ENCODE measurements at places on chromosomes 1 and 21. TPM values are rescaled to one million over a fixed set of nuclear protein-coding genes. Genes with fewer than 3 reads are reported as not detected.

- no peaks in the 10 kb centered on the region for H3K27me3 ChIP-seq
- no peak for DNase-seq
- H3K4me1 ChIP-seq: no peaks in the 10 kb centered on the region
- no peak overlapping the region for H3K4me3 ChIP-seq
- H3K36me3 ChIP-seq: peaks cover 7% of the 10 kb centered on the region
Measured at GRCh38 chr1:97392701-97393100, 528.1 kb downstream of the DPYD start.

- H3K27me3 ChIP-seq: peaks cover 30% of the 10 kb centered on the region
- no peak overlapping the region for H3K27ac ChIP-seq
- DNase-seq: no peak
- H3K36me3 ChIP-seq: peaks cover 13% of the 10 kb centered on the region
Measured at GRCh38 chr1:84476225-84476624, 2.8 kb upstream of the RPF1 start.

The CHIA gene
- total RNA-seq: not detected

DNA sequence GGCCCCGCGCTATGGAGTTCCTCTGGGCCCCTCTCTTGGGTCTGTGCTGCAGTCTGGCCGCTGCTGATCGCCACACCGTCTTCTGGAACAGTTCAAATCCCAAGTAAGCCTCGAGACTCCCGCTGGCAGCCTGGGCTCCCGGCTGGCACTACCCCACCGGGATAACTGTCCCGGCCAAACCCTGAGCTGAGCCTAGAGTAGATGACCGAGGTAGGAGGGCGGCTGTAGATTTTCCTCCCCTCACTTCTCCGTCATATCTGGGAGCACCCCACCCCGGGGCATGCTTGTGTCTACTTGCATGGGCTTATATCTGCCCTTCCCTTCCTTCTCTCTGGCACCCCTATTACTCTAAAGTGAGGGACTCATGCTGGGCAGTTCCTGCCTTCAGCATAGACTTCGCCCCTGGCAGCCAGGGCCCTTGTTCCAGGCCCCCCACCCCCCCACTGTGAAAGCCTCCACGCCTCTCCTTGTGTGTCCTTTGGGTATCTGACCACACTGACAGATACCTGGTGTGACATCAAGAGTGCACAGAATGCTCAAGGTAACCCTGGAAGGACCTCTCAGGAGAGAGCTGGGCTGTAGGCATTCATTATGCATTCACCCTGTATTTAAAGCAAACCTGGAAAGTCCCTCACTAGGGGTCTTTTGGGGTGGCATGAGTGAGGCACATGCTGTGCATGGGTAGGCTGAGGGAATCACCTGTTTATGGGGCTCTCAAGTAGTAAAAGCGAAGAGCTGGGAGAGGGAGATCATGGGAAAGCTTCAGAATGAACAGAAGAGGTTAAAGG lies 485 bp downstream of the EFNA1 start:
- DNase-seq: no peak
- H3K4me3 ChIP-seq: peak overlapping the region; percentile 60
- H3K4me1 ChIP-seq: peaks cover 40% of the 10 kb centered on the region
- H3K36me3 ChIP-seq: no peaks in the 10 kb centered on the region

- H3K27ac ChIP-seq: peak within 1 kb of the TSS; percentile 68
- peaks cover 4% of the 10 kb centered on the region for H3K4me1 ChIP-seq
- peak; percentile 72 for DNase-seq
- peak within 1 kb of the TSS; percentile 75 for H3K4me3 ChIP-seq
- no peaks in the 10 kb centered on the region for H3K36me3 ChIP-seq
Measured at GRCh38 chr1:220690140-220691052, at the start of gene C1orf115. TSS of gene C1orf115 (plus strand) at chr1:220690363. CDS start at chr1:220690403, 40 bp downstream.

GRCh38 chr21:19878133-19878532 lies 1120.1 kb upstream of the NCAM2 start:
- no peaks in the 10 kb centered on the region for H3K36me3 ChIP-seq
- H3K27ac ChIP-seq: no peak overlapping the region
- H3K4me1 ChIP-seq: no peaks in the 10 kb centered on the region
- no peak for DNase-seq
- no peak overlapping the region for H3K4me3 ChIP-seq

DNA sequence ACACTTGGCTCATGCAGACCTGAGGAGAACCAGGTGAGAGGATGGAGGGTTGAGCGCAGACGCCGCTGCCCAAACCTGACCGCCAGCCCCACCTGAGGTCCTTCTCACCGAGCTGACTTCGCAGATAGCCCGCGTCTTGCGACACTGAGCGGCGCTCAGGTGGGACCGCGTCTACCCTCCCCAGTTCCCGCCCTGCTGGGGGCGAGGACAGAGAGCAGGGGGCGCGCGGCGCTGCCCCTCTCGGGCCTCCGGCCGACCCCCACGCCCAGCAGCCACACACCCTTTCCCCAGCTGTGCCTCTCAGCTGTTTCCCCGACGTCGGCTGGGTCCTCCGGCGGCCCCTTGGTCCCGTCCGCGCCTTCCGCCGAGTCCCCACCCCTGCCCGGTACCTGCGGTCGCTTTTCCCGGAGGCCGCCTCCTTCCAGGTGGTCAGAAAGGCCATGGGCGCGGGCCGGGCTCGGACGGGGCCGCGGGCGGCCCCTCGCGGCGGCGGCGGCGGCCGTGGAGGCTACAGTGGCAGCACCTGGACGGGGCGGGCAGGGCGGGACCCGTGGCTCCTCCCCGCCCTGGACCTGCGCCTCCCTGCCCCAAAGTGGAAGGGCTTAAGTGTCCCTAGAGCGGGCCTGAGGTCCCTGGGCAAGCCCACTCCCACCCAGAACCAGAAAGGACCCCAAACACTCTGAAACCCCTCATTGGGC lies 14.4 kb upstream of the TTC39A start:
- peaks cover 40% of the 10 kb centered on the region for H3K27me3 ChIP-seq
- no peaks in the 10 kb centered on the region for H3K4me1 ChIP-seq
- no peak overlapping the region for H3K4me3 ChIP-seq
- no peak overlapping the region for H3K27ac ChIP-seq
- no peak for DNase-seq

DNA sequence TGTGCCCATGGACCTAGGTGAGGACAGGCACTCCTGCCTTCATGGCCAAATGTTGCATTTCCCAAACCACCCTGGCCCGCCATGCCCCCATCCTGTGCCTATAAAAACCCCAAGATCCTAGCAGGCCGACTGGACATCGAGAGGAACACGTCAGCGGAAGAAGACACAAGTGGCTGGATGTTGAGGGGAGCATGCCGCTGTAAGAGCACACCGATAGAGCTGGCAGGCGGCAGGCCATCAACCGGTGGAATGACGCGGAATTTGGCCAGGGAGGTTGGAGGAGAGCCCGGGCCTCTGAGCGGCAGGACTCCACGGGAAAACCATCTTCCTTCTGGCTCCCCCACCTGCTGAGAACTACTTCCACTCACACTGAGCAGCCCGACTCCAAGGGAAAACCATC lies 361.1 kb upstream of the TMPRSS15 start:
- DNase-seq: no peak
- H3K4me3 ChIP-seq: no peak overlapping the region
- H3K27me3 ChIP-seq: no peaks in the 10 kb centered on the region
- no peak overlapping the region for H3K27ac ChIP-seq
- no peaks in the 10 kb centered on the region for H3K4me1 ChIP-seq
- H3K36me3 ChIP-seq: no peaks in the 10 kb centered on the region

DNA sequence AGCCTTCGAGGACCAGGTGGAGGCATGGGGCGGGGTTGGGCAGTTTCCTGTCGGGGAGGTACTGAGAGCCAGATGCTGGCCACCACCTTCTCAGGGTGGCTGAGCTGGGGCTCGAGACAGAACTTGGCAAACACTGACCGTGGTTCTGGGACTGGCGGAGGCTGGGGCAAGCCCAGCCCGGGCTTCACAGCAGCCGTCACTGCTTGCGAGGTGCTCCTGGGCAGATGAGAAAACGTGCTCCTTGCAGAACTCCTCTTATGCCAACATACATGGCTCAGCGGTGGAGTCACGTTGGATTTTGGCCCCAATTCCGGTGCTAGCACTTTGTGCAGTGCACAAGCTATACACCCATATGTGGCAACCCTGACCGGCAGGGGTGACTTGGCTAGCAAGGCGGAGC lies 69.2 kb downstream of the RUNX3 start:
- no peak overlapping the region for H3K27ac ChIP-seq
- no peaks in the 10 kb centered on the region for H3K4me1 ChIP-seq
- no peak for DNase-seq
- H3K36me3 ChIP-seq: no peaks in the 10 kb centered on the region
- H3K27me3 ChIP-seq: peaks cover 17% of the 10 kb centered on the region

The APCS gene
- total RNA-seq: not detected

GRCh38 chr1:43000271-43000670 lies 41.6 kb upstream of the SLC2A1 start:
- no peak overlapping the region for H3K27ac ChIP-seq
- H3K27me3 ChIP-seq: no peaks in the 10 kb centered on the region
- no peaks in the 10 kb centered on the region for H3K4me1 ChIP-seq
- no peak overlapping the region for H3K4me3 ChIP-seq
- H3K36me3 ChIP-seq: no peaks in the 10 kb centered on the region

DNA sequence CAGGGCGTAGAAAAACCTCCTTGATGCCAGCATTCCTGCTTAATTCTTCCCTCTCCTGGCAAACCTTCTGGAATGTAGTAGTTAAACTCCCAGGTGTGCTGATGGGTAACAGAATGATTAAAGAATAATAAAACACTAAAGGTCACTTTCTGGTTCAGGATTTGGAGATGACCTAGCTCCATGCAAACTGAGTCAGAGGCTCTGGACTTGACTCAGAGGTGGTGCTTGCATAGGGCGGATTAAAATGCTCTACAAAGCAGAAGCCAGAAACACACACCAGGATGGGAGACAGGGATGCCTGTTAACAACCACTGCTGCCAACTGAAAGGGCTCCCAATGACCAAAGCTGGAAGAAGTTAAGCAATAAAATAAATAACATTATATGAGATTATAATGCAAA lies 41.5 kb downstream of the KRTAP19-8 start:
- no peak for DNase-seq
- no peaks in the 10 kb centered on the region for H3K4me1 ChIP-seq
- H3K27ac ChIP-seq: no peak overlapping the region
- peaks cover 19% of the 10 kb centered on the region for H3K27me3 ChIP-seq
- H3K36me3 ChIP-seq: no peaks in the 10 kb centered on the region
- H3K4me3 ChIP-seq: no peak overlapping the region

- H3K4me3 ChIP-seq: no peak overlapping the region
- no peaks in the 10 kb centered on the region for H3K27me3 ChIP-seq
- H3K36me3 ChIP-seq: no peaks in the 10 kb centered on the region
- no peaks in the 10 kb centered on the region for H3K4me1 ChIP-seq
Measured at GRCh38 chr1:33971913-33972312, 108.0 kb downstream of the HMGB4 start.

The SUMO3 gene
- 91.1 TPM for total RNA-seq

GRCh38 chr1:229570891-229571516 lies 12.5 kb upstream of the ABCB10 start:
- H3K4me1 ChIP-seq: no peaks in the 10 kb centered on the region
- peaks cover 3% of the 10 kb centered on the region for H3K27me3 ChIP-seq
- no peak overlapping the region for H3K4me3 ChIP-seq
- H3K36me3 ChIP-seq: no peaks in the 10 kb centered on the region
- no peak for DNase-seq
- no peak overlapping the region for H3K27ac ChIP-seq
